ENCODE measurements at places on chromosomes 11 and 22.

DNA sequence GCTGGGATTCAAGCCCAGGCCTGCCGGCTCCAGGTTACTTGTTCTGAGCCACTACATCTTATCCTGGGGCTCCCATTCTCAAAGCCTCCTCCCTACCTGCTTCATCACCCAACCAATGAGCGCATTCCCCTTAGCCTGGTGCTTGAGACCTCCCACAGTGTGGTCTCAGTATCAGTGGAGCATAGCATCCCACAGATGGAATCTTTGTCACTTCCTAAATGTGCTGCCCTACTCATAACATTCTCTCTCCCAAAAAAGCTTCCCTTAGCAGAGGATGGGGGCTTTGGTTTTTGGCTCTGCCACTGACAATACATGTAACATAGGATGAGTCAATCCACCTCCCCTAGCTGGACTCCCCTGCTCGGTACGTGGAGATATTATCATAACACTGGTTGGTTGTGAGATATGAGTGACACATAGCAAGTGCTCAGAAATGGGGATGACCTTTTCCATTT is 28.8 kb downstream of the TEAD1 start:
- DNase-seq = no peak

DNA sequence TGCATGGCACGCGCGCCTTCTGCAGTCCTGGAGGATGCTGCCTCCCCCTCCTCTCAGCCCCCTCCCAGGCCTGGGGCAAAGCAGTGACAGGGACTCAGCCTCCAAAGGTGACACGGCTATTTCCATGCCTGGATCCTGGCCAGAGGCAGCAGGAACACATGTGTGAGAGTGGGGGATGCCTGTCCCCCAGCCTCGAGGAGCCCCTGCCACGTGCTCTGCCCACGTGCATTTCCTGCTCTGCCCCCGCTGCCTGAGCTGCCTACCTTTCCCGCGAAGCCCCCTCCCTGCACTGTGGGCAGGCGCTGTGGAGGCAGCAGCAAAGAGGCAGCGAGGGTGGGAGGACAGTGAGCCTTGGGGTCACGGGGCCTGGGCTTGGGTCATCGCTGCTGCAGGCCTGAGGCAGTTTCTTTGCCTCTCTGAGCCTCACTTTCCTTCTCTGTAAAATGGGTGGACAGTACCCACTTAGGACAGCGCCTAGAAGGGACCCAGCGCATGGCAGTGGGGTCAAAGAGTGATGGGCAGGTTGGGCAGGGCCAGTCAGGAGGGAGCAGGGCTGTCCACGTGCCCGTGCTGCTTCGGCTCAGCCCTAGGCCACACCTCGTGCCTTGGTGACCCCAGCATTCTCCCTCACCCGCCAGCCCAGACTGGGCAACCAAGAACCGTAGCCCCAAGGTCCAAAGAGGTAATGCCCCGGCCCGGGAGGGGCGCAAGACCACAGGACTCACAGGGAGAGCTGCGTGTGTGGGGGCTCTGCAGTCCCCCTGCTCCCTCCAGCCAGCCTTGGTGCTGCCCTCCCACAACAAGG is 48.6 kb downstream of the FLRT1 start:
- no peak for DNase-seq

GRCh38 chr11:134640536-134640935 is 228.5 kb upstream of the B3GAT1 start:
- DNase-seq = no peak

DNA sequence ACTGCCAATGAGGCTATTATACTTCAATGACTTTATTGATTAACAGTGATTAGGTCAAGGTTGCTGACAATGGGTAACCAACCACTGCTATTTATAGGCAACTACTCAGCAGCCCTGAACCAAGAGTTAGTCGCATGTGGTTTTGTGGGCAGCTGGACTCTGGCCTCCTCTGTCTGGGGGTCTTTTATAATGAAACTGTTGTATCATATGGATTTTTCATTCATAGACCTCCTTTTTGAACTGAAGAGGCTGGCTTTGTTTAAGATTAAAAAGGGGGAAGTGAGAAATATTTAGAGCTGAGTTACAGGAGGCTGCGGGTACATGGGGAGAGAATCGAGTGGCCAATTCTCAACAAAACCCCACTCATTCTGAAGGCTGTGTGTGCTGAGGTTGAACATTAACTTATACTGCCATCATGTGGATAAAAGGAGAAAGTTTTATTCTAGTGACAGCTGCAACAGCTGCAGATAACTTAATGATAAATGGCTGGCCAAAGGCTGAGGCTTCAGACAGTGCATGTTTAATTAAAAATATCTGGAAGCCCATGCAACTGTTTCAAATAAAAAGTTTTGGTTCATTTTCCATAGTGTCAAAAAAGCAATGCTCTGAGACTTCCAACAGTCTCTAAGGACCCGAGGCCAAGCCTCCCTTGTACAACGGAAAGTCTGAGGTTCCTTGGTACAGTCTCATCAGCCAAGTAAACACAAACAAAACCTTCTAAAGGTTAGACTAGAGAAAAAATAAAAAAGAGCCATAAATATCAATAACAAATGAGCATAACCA is 682.6 kb downstream of the KCNA4 start:
- DNase-seq = no peak

DNA sequence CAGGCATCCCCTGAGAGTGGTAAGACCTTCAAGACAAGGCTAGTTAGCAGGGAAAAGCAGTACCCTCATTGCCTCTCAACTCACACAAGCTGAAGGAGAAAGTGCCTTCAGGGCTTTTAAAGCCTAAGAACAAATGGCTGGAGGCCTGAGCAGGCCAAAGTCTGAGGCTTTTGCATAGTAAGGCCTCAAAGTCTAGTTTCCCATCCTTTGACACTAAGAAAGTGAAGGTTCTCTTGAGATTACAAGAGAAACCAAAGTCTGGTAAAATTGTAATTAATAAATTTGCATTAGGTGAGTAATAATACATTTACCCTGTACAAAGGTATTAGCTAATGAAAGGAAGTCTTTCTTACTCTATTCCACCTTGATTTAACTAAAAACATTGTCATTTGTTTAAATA is 47.0 kb upstream of the CCDC89 start:
- DNase-seq = no peak

DNA sequence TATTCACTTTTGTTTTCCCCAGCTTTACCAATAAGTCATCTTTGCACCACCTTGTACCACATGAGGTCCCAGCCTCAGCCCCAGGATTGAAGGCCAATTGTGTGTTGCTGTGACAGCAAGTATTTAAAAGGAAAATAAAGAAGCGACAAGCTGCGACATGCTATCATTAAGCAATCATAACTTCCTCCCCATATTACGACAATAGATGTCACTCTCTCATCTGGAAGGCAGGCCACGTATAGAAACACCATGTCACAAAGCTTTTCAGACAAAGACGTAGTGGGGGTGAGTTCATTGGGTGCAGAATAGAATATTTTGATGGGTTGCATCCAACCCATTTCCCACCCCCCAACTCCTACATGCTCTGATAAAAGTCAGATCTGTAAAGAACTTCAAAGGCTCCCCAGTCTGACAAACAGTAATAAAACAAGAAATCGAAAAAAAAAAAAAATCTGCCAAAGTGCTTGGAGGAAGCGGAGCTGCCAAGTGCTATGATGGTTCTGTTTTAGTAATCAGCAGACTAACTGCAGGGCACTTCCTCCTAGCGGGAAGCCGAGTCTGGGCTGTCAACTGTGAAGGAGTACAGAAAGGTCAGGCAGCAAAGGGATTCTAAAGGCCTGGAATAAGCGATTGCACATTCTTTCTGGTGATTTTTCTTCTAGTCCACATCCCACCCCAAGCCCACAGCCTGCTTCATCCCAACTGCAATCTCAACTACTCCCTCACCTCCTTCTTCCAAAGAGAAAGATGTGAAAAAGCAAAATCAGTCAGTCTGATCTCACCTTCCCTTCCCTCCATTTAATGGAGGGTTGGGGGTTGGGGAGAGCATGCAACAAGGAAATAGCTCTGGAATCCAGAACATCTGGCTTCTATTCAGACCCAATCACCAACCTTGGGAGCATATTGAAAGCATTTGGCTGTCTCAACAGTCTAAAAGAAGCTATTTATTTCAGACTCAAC is 131.4 kb upstream of the UBASH3B start:
- DNase-seq = peak; percentile 13

DNA sequence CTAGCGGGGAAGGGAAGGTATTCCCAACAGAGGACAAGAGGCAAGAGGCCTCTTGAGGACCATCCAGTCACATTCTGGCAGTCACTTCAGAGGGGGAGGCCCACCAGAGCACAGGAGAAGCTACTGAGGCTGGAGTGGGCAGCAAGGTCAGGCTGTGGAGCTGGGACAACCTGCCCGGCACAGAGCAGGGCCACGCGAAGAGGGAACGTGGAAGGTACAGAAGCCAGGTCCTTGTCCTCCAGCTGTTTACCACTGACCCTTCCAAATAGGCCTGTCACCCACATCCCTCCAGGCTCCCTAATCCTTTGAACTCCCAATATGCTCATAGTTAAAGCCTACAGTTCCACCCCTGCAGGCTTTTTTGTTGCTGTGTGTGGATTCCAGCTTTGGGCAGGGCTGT is 76.9 kb downstream of the IGLL1 start:
- no peak for DNase-seq

GRCh38 chr22:42560781-42561180 is 7.0 kb downstream of the SERHL2 start:
- DNase-seq = no peak

DNA sequence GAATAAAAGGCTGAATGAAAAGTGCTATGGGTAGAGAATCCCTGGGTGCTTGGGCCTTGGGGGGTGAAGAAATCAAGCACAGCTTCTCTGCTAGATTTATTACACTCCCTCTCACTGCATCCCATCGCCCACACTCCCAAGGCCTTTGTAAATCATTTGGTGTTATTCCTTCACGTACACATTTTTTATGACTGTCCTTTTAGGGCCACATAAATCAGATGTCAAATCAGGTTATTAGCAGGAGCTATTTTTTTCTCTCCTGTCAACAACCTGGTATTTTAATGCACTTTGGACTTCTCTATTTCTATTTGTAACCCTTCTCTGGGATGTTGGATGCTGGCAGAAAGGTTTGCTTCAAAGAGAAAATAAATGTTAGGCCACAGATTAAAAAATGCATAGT is 408.8 kb downstream of the INSC start:
- no peak for DNase-seq

- DNase-seq = no peak
Observed at GRCh38 chr22:35045451-35045850, 20.5 kb upstream of the ISX start.

GRCh38 chr11:55942785-55943392 is 6.7 kb upstream of the OR5I1 start:
- DNase-seq = no peak

- no peak for DNase-seq
Observed at GRCh38 chr11:574632-575312, 1.5 kb upstream of the PHRF1 start.

DNA sequence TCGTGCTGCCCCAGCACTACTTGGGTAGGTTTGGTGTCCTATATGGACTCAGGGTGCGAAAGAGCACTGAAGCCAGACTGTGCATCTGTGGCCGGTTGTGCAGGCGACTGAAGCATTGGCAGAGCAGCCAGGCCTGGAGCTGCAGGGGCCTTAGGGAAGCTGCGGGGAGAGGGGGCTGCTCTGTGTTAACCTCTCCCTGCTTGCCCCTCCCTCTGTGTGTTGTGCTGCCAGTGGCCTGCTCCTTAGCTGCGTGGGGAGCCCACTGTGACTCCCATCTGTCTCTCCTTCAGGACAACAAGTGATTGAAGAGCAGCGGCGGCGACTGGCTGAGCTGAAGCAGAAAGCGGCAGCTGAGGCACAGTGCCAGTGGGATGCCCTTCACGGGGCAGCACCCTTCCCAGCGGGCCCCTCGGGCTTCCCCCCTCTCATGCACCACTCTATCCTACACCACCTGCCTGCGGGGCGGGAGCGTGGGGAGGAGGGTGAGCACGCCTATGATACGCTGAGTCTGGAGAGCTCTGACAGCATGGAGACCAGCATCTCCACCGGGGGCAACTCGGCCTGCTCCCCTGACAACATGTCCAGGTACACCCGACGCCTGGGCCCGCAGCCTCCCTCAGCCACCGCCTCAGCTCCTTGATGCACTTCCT is 34.3 kb downstream of the TREH start:
- DNase-seq = no peak

GRCh38 chr11:79437278-79437980 is 3.4 kb downstream of the TENM4 start:
- DNase-seq = no peak

GRCh38 chr11:121829159-121829643 is 286.8 kb downstream of the BLID start:
- DNase-seq = no peak

- no peak for DNase-seq
Observed at GRCh38 chr11:47396049-47396320, 12.4 kb upstream of the SLC39A13 start.

GRCh38 chr22:29810216-29810615 is 27.9 kb downstream of the ASCC2 start:
- no peak for DNase-seq

GRCh38 chr11:80827781-80828180 is 1387.0 kb upstream of the TENM4 start:
- DNase-seq = no peak

DNA sequence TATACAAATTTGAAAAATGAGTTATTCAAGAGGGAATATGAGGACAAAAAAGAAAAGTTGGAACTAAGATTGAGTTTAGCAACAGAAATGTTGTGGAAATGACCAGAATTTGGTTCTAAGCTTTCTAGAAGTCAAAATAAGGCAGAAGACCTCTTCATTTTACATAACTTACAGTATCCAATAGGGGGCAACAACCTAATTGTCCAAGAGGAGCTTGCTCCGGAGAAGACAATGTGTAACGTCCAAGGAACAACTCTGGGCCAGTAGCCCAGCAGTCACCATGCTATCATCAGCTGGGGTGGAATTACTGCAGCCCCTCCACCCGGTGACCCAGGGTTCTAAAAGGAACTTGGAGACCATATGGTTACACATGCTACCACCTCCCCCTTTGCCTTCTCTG is 14.1 kb downstream of the CNTF start:
- DNase-seq = no peak

GRCh38 chr11:11122749-11123148 is 230.3 kb downstream of the CSNK2A3 start:
- no peak for DNase-seq

- no peak for DNase-seq
Observed at GRCh38 chr11:114598461-114598860, 2.9 kb upstream of the NXPE4 start.

GRCh38 chr11:10990160-10990559 is 132.3 kb upstream of the ZBED5 start:
- DNase-seq = no peak

Data from H1 (cell line).